ENCODE measurements at places on chromosomes 4 and X.

- no peak for DNase-seq
Observed at GRCh38 chr4:13710246-13710885, 82.8 kb upstream of the BOD1L1 start.

DNA sequence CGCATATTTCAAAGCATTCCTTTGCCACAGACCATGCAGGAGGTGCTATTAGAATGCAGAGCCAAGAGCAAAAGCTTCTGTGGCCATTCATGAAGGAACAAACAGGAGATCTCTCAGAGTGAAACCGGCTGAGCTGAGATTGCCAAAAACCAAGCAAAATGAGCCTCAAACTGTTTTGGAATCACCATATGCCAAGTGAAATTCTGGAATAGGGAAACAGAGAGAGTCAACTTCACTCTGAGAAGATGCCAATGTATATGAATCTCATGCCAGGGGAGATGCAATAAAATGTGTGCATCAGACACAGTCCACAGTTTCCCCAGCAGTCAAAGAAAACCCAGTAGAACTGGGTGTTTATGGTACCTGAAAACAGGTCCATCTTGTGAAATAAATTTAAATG is 42.3 kb downstream of the SRPX start:
- no peak for DNase-seq

- no peak for DNase-seq
Observed at GRCh38 chr4:127214931-127215330, 417.8 kb upstream of the INTU start.

- DNase-seq, result no peak
Observed at GRCh38 chrX:22674932-22675331, 324.8 kb upstream of the DDX53 start.

- peak; percentile 67 for DNase-seq
Observed at GRCh38 chrX:56343664-56344063, 111.5 kb downstream of the KLF8 start.

DNA sequence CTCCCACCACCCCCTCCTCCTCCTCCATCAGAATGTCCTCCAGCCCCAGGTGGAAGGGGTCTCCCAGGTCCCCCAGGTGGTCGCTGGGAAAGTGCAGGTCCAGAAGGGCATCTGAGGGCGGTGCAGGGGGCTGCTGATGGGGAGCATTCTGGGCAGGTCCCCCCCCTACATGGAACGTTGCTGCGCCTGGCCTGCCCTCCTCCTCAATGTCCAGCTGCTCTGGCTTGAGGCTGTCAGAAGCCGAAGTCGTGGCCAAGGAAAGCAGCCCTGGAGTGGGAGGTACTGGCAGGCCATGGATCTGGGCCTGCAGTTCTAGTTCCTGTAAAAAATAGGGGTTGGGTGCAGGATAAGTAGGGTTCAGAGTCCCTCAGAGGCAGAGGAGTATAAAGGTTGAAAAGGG is 12.9 kb downstream of the TFE3 start:
- DNase-seq, result no peak

GRCh38 chrX:112687189-112687691 is 7.5 kb upstream of the LHFPL1 start:
- DNase-seq, result no peak

GRCh38 chrX:75544786-75545185 is 21.9 kb upstream of the ZDHHC15 start:
- DNase-seq, result no peak

- no peak for DNase-seq
Observed at GRCh38 chr4:156512622-156513021, 459.0 kb downstream of the PDGFC start.

- DNase-seq, result no peak
Observed at GRCh38 chr4:159010563-159011260, 92.2 kb upstream of the RAPGEF2 start.

DNA sequence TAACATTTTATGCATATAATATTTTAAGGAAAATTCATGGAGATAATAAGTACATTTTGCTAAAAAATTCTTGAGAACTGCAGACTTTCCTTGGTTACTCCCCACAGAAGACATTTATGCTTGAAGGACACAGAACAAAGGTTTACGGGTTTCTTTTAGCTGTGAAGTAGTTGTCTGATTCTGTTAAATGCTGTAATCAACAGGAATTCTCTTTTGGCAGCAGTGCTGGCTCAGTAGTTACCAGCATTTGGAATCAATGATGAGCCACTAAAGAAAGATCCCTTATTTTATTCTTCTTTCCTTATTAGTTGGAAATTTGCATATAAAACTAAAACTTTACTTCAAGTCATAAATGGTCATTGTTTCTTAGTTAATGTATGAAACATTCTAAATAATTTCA is 199.3 kb upstream of the FAT4 start:
- DNase-seq, result no peak

DNA sequence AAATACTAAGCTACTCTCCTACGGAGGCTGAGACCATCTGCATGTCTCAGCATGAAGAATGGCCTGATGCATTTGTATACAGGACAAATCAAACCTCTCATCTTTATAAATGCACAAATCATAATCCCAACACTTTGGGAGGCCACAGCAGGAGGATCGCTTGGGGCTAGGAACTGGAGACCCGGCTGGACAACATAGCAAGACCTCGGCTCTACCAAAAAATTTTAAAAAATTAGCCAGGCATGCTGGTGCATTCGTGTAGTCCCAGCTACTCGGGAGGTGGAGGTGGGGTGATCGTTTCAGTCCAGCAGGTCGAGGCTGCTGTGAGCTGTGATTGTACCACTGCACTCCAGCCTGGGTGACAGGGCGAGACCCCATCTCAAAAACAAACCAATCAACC is 262.8 kb downstream of the DHRSX start:
- no peak for DNase-seq

- no peak for DNase-seq
Observed at GRCh38 chr4:145709336-145709735, 29.4 kb downstream of the C4orf51 start.

DNA sequence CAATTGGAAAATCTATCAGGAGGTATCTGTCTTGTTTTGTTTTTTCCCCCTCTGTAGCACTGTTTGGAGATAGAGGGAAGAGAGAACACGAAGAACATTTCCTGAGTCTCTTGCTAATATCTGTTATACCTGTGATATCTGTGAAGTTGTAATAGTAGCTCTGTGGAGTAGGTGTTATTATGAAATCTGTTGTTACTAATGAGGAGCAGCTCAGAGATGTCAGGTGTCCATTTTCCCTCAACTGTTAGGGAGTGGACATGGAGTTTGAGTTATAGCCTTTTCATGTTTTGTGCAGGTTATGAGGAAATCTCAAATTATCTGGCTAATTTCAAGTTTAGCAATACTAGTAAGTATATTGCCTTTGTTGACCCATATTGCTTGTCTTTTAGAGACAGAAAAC is 52.4 kb downstream of the SEC24B start:
- DNase-seq, result no peak

DNA sequence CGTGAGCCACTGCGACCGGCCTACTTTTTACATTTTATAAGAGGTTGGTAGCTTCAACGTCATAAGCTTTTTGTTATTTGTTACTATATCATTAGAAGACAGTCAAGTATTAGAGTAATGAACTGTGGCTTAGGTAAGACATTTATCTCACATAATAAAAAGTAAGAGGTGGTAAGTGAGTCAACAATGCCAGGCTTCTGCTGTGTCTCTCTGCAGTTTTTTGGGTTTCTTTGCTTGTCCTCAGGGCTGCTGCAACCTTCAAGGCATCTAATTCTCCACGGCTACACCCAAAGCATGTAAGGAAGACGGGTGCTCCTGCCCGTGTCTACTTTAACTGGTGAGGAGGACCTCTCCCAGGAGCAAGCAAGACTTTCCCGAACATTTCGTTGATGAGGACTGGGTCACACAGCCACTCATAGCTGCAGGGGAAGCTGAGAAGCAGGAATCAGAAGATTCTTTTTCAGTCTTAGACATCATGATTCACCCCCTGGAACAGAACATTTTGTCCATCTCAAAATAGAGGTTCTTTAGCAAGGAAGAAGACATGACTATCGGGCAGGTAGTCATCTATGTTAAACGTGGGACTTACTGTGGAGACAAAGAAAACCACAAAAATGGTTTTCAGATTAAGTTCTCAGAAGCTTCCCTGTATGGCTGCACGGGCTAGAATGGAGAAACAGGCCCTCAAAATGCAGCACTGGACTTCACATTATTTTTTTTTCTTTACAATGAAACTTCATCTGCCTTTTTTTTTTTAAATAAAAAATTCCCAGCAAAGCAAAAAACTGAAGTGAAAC is 13.0 kb upstream of the RHOH start:
- DNase-seq, result no peak

DNA sequence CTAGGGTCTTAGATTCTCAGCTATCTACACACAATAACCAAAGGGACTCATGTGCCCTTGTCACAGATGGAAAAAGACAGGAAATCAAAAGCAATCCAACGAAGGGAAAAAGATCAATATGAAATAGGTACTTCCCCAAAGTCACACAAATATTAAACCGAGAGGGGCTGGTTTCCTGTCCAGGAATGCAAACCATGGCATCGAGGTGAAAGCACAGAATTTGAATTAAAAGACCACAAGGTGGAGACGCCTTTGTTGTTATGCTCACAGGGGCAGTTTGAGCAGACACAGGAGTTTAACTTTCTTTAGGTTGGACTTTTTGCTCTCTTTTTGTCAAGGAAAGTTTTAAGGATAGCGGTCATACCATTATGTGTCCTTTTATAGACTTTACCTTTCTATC is 14.3 kb downstream of the H2BW1 start:
- no peak for DNase-seq

DNA sequence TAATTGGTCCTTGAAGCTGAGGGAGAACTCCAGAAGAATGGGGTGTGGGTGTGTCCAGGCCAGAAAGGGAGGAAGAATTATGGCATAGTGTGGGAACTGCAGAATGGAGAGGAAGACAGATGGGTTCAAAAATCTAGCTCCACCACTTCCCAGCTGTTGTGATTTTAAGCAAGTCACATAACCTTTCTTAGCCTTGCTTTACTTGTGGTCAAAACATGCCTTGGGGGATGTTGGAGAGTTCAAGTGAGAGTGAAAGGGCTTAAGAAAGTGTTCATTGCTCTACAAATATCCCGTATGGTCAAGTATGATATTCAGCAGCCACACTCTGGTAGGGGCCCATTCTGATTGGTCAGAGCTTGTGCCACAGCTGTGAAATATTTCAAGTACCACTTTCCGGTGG is 15.0 kb upstream of the STARD8 start:
- DNase-seq, result no peak

- DNase-seq, result no peak
Observed at GRCh38 chr4:8278421-8279287, 9.1 kb downstream of the HTRA3 start.

DNA sequence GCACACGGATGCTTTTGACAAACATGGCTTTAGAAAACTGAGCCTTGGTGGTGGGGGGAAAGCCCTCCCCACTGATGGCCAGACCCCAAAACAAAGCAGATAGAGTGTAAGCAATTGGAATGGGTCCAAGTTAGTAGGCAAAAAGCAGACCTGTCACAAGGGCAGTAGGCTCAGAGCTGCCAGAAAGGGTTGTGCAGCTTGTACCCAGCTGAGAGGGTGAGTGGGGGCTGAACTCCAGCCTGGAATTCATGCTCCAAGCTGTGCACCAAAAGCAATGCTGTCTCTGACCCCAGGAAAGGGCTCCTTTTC is 101.1 kb upstream of the TEX13D start:
- DNase-seq, result no peak

GRCh38 chr4:110823251-110823650 is 200.4 kb upstream of the PITX2 start:
- no peak for DNase-seq

- peak; percentile 6 for DNase-seq
Observed at GRCh38 chrX:24241822-24242648, 71.8 kb downstream of the SUPT20HL2 start.

- no peak for DNase-seq
Observed at GRCh38 chr4:37705571-37705970, 19.4 kb upstream of the RELL1 start.

DNA sequence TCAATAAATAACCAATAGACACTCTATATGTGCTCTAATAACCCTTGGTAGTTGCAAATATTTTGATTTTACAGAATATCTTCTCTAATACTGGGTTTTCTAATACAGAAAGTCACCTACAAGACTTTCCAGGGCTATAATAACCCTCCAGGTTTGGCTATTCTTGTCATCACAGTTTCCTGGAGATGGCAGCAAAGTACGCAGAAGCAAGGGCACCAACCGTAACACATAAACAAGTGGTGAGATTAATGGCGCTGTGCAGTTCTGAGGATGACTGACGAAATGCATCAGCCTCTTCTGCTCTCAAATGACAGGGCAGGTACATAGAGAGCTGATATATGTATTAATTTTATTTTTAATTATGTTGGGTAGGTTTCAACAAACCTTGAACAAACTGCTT is 122.4 kb downstream of the C4orf33 start:
- DNase-seq, result no peak

GRCh38 chr4:8844976-8845690 is 26.5 kb downstream of the HMX1 start:
- DNase-seq, result no peak

DNA sequence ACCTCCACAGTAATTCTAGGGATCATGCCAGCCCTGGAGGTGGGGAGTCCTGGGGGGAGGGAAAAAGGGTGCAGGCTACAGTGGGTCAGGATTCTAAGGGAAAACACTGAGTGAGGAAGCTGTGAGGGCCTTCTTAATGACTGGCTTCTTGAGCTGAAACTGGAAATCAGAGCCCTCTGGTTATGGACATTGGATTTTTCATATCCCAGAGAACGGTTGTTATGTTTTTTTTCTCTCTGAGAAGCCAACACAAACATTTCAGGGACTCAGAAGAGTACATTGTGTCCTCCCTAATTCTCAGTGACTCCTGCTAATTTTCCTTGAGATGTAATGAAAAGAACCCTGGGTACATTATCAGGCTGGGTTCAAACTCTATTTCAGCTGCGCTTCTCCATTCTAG is 162.4 kb upstream of the PRDX4 start:
- DNase-seq, result no peak

DNA sequence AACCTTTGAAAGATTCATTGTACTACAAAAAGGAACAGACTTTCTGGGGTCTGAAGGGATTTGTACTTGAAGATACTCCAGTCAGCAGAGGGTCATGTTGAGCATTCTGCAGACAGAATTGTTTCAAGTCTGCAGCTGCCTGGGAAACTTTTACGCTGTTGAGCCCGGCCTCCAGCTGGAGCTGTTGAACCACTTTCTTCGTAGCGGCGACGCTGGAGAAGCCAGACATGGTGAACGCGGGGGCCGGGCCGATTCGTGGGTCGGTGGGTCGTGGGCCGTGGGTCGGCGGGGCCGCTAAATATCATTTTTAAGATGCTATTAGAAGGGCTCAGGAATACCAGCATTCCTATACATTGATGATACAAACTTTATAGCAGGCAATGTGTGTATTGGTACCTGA is 12.0 kb upstream of the RTL9 start:
- DNase-seq, result no peak

DNA sequence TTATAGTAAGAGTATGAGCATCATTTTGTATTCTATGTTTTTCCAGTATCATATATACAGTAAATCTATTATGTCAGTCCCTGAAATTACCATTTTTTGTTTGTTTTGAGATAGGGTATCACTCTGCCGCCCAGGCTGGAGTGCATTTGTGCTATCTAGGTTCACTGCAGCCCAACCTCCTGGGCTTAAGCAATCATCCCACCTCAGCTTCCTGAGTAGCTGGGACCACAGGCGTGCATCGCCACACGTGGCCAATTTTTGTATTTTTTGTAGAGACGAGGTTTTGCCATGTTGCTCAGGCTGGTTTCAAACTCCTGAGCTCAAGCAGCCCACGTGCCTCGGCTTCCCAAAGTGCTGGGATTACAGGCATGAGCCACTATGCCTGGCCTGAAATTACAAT is 85.6 kb downstream of the ZNF330 start:
- DNase-seq, result no peak
